Pancreas (tissue), 10 donors: ENCODE measurements at places on chromosomes 7 and 10. TPM values are rescaled to one million over a fixed set of nuclear protein-coding genes. Genes with fewer than 3 reads are reported as not detected.

MMP21 gene
- 0.12 TPM for total RNA-seq

DNA sequence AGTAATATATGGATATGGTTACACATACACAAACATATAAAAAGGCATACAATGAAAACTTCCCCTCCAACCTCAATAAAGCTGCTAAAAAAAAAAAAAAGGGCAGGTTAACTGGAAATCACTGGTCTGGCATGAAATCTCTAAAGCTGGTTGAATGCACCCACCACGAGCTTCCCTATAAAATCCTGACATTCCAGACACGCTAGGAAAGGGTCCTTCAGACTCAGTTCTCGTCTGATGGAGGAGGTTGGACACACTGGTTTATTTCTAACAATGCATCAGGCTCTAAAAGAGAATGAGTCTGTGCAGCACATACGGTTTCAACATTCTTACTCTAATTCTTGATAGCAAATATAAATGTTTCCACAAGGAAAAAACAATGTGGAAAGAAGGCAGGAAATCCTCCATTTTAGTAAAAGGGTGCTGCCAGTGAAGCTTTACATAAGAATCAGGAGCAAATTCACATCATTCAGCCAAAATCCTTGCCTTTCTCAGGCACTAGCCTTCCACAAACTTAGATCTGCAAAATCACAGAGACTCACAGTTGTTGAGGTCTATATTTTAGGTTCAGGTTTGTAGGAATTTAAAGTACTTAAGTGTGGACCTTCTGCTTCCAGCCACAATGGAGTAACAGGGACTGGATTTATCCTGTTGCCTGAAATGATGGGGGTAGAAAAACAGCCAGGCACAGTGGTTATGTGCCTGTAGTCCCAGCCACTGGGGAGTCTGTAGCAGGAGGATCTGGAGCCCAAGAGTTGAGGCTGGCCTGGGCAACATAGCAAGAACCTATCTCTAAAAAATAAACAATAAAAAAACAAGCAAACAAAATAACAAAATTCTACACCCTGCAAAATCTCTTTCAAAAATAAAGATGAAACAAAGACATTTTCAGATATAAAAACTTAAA is 73.5 kb downstream of the CYTH3 start:
- no peak for DNase-seq

GRCh38 chr10:91799612-91799975 is 1.4 kb downstream of the TNKS2 start:
- no peak for DNase-seq

MOGAT3 gene
- total RNA-seq = not detected

DNA sequence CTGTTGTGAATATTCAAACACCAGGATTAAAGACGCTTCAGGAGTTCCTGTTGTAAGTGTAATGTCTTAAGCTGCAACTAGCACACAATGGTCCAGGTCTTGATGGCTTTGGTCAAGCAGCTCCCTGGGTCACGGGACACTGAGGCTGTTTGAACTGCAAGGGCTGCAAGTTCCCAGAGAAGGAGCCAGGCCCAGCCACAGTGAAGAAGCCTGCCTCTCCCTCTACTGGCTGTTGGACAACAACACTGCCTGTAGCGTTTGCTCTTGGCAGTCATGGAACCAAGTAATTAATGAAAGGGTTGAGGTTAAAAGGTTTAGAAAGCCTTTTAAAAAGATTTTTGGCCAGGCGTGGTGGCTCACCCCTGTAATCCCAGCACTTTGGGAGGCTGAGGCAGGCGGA is 31.9 kb upstream of the GUSB start:
- no peak for DNase-seq

AZGP1 gene
- 196 TPM for total RNA-seq

GRCh38 chr7:158345731-158346130 is 241.9 kb downstream of the PTPRN2 start:
- no peak for DNase-seq

COL17A1 gene
- total RNA-seq = 0.18 TPM

ABCB4 gene
- 0.28 TPM for total RNA-seq

CFAP69 gene
- total RNA-seq = 2.8 TPM

DNA sequence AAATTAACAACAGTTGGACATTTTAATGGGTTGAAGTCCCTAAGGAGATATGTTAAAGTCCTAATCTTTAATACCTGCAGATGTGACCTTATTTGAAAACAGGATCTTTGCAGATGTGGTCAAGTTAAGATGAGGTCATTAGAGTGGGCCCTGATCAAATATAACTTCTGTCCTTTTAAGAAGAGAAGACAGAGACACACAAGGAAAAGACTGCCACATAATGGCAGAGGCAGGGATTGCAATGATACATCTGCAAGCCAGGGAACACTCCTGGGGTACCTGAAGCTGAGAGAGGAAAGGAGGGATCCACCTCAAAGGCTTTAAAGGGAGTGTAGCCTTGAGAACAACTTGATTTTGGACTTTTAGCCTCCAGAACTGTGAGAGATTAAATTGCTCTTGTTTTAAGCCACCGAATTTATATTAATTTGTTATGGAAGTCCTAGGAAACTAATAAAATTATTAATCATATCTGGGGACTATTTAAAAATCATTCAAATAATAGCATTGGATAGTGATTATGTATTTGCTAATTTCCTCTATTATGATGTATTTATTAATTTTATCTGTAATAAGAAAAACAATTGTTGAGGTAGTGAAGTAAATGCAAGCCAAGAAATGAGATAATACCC is 700.0 kb upstream of the PCDH15 start:
- no peak for DNase-seq

GRCh38 chr10:106557951-106558733 is 606.4 kb downstream of the SORCS1 start:
- DNase-seq = no peak

NUTM2E gene
- total RNA-seq = 0.06 TPM
